ENCODE measurements at places on chromosomes 3 and 15.

GRCh38 chr3:42043099-42043813 lies 47.9 kb upstream of the TRAK1 start:
- H3K4me3 ChIP-seq = peak overlapping the region; percentile 8
- no peaks in the 10 kb centered on the region for H3K27me3 ChIP-seq
- H3K36me3 ChIP-seq = peaks cover 10% of the 10 kb centered on the region
- peaks cover 49% of the 10 kb centered on the region for H3K4me1 ChIP-seq
- peak overlapping the region; percentile 78 for H3K27ac ChIP-seq
- DNase-seq = no peak

- H3K4me3 ChIP-seq = no peak overlapping the region
- no peaks in the 10 kb centered on the region for H3K4me1 ChIP-seq
- DNase-seq = no peak
- no peaks in the 10 kb centered on the region for H3K27me3 ChIP-seq
Measured at GRCh38 chr15:27250223-27250622, 279.2 kb downstream of the GABRG3 start.

GRCh38 chr15:83653639-83654378 lies at the start of gene ADAMTSL3:
Gene ADAMTSL3 (plus strand): TSS chr15:83654123. CDS start chr15:83655762, 1,639 bp downstream.
- H3K4me3 ChIP-seq = no peak within 1 kb of the TSS
- DNase-seq = no peak
- H3K27ac ChIP-seq = no peak within 1 kb of the TSS
- no peaks in the 10 kb centered on the region for H3K36me3 ChIP-seq

GRCh38 chr3:66037330-66037985 lies 1.3 kb downstream of the MAGI1 start:
- H3K27ac ChIP-seq = no peak overlapping the region
- H3K4me3 ChIP-seq = no peak overlapping the region
- H3K36me3 ChIP-seq = no peaks in the 10 kb centered on the region
- peaks cover 8% of the 10 kb centered on the region for H3K4me1 ChIP-seq
- no peak for DNase-seq
- peaks cover 35% of the 10 kb centered on the region for H3K27me3 ChIP-seq

DNA sequence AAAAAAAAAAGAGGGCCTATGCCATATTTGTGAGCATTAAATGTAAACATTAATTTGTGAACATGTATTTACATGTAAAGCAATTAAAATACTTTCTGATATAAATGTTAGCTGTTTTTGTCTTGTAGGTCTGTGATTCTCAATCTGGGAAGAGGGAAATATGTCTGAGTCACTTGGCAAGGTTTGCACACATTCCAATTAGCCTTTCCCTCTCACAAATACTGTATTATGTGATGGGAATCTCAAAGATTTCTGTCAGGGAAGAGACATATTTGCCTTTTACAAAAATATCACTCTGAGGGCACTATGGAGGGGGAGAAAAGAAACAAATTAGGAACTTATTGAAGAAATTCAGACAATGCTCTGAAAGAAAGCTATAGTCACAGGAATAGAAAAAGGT lies 483.6 kb downstream of the GBE1 start:
- H3K27ac ChIP-seq = no peak overlapping the region
- no peak for DNase-seq
- H3K4me3 ChIP-seq = no peak overlapping the region
- H3K36me3 ChIP-seq = no peaks in the 10 kb centered on the region

DNA sequence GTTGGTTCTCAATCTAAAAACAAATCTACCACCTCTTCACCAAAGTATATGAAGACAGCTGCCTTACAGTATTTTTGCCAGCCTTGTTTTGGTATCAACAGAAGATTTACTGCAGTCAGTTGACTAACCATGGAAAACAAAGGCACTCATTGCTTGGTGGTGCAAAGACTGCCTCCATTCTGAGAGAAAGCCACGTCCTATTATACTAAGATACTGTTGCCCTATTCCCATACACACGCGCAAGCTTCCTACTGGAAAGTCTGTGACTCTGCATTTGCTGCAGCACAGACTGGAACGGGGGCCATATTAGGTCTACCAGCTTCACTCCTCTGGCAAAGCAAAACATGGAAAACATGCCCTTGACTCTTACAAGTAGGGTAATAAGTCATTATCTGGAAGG lies 18.0 kb downstream of the MTMR10 start:
- H3K4me3 ChIP-seq = no peak overlapping the region
- no peak overlapping the region for H3K27ac ChIP-seq
- peaks cover 17% of the 10 kb centered on the region for H3K4me1 ChIP-seq
- peaks cover 20% of the 10 kb centered on the region for H3K36me3 ChIP-seq

GRCh38 chr15:83559310-83559966 lies 94.5 kb upstream of the ADAMTSL3 start:
- H3K27me3 ChIP-seq = peaks cover 5% of the 10 kb centered on the region
- no peak overlapping the region for H3K27ac ChIP-seq
- H3K36me3 ChIP-seq = no peaks in the 10 kb centered on the region

GRCh38 chr3:72912532-72912931 lies 24.7 kb downstream of the GXYLT2 start:
- peaks cover 4% of the 10 kb centered on the region for H3K27me3 ChIP-seq
- H3K36me3 ChIP-seq = no peaks in the 10 kb centered on the region
- no peak overlapping the region for H3K4me3 ChIP-seq
- H3K4me1 ChIP-seq = no peaks in the 10 kb centered on the region
- no peak overlapping the region for H3K27ac ChIP-seq

DNA sequence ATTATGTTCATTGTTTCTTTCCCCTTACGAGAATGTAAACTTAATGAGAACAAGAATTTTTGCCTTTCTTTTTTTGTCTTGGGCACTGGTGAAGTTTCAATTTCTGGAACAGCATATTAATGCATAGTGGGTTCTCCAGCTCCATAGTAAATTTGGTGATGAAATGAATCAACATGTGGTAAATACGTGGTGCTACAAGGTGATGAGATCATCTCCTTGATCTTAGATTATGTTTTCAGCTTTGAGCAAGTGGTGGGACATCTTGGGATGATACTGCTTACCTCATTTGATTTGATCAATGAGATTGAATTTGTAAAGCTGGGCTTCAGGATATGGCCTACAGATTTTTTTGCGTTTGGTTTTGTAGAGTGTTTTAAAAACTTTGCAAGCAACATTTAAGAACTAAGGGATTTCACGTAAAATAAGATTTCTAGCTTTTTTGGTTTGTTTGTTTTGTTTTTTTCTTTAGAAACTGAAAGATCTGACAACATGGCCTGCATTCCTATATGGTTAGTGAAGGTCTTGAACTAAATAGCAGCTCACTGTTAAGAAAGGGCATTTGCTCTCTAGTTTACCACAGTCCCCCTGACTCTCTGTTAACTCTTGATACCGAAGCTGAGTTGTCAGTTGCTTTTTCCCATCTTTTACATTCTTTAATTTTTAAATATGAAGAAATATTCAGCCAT lies 45.6 kb downstream of the FNDC3B start:
- H3K4me1 ChIP-seq = no peaks in the 10 kb centered on the region
- no peak overlapping the region for H3K27ac ChIP-seq
- no peak for DNase-seq
- H3K27me3 ChIP-seq = no peaks in the 10 kb centered on the region
- H3K36me3 ChIP-seq = no peaks in the 10 kb centered on the region

- H3K4me3 ChIP-seq = no peak overlapping the region
- H3K27ac ChIP-seq = no peak overlapping the region
- no peaks in the 10 kb centered on the region for H3K36me3 ChIP-seq
- H3K4me1 ChIP-seq = no peaks in the 10 kb centered on the region
Measured at GRCh38 chr3:159835126-159835525, 153.5 kb upstream of the IL12A start.

DNA sequence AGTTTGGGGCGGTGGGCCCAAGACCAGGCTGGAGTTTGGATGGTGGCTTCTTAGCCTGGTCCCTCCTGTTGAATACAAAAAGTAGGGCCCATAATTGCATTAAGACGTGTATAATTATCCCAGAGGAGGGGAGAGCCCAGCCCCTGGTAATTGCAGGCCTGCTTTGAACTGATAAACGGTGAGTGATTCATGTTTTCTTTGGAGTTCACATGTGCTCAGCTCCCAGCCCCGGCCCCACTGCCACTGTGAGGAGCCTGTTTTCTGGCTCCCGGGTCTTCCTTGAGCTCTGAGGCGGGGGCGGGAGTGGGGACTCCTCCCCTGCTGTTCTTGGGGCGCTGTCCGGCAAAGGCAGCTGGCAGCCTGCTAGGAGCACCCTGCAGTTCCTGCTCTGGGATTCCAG lies 3.1 kb downstream of the PLXNA1 start:
- no peaks in the 10 kb centered on the region for H3K27me3 ChIP-seq
- H3K36me3 ChIP-seq = peaks cover 5% of the 10 kb centered on the region
- no peak overlapping the region for H3K27ac ChIP-seq
- H3K4me3 ChIP-seq = no peak overlapping the region
- peaks cover 10% of the 10 kb centered on the region for H3K4me1 ChIP-seq
- DNase-seq = no peak
